ENCODE measurements at places on chromosomes 7 and 10.

GRCh38 chr7:39659356-39660013 is 36.1 kb downstream of the RALA start:
- no peak for DNase-seq

DNA sequence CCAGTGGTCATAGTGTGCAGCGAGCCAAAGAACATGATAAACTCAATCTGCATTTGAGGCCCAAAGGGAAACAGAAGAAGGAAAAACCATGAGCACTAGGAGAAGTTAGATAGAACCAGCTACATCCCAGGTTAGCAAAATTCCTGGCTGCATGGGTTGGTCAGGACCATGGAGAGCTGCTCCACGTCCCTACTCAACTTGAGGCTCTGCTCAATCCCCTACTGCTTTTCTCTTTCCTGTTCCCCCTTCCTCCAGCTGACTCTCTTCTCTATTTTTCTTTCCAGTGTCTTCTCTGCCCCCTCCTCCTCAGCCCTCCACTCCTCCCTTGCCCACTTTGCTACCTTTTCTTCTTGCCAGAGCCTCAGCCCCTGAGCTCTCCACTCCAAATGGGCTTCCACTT is 21.9 kb upstream of the VSIR start:
- DNase-seq, result no peak

DNA sequence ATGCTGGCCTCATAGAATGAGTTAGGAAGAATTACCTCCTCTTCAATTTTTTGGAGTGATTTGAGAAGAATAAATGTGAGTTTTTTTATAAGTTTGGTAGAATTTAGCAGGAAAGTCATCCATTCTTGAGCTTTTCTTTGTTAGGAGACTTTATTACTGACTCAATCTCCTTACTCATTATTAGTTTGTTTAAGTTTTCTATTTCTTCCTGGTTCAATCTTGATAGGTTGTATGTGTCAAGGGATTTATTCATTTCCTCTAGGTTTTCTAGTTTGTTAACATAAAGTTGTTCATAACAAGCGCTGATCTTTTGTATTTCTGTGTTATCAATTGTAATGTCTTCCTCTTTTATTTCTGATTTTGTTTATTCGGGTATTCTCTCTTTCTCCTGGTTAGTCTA is 47.4 kb downstream of the BICC1 start:
- no peak for DNase-seq

DNA sequence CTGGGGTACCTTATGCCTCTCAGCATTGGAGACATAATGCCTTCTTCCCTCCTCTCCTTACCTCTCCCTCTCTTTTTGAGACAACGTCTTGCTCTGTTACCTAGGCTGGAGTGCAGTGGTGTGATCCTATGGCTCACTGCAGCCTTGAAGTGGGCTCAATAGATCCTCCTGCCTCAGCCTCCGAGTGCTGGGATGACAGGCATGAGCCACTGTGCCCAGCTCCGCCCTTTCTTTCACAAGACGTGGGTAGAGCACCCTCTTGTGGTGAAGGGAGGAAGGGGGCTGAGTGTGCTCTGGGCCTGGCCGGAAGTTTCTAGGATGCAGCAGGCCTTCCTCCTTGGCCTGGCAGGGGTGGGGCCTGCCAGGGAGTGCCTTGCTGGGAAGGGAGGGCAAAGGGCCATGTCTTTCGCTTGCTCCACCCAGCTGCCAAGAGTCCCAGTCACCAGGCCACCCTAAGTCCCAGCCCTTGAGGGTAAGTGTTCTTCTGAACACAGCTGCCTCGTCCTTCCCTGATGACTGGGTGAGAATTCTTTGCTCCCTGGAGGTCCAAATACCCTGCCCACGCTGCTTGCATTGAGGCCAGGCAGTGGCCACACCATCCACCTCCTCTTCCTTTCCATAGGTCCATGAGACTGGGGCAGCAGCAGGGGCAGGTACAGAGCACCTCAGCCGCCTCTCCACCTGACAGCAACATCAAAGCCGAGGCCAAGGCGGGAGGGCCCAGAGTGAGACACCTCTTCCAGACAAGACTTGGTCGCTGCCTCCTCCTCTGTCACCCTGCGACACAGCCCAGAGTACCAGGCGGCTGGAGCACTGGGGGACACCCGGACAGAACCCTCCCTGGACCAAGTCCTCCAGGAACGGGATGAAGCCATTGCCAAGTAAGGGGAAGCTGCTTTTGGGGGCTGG is 3.7 kb downstream of the ABHD11 start:
- peak; percentile 73 for DNase-seq

DNA sequence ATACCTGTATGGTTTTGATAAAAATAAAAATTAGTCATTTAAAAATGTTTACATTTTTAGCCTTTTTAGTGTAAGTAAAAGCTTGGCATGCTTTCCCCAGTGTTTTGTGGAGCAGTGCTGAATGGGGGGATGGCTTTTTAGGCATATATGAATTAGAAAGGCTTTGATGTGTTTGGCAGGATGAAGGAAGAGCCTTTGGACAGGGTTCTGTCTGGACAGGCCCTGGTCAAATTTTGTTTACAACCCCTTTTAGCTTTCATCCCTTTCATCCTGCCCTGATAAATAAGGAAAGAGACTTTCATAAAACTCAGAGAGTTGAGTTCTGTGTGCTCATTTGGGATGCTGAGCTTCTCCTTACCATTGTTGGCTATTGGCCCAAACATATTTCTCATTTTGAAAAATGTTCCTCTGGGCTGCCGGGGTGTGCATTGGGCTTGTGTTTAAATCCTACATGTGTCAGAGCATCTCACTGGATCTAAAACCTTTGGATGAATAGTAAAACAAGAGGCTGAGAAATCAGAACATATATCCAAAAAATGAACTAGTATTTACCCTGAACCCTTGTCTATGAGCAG is 68.1 kb upstream of the PHYHIPL start:
- no peak for DNase-seq

DNA sequence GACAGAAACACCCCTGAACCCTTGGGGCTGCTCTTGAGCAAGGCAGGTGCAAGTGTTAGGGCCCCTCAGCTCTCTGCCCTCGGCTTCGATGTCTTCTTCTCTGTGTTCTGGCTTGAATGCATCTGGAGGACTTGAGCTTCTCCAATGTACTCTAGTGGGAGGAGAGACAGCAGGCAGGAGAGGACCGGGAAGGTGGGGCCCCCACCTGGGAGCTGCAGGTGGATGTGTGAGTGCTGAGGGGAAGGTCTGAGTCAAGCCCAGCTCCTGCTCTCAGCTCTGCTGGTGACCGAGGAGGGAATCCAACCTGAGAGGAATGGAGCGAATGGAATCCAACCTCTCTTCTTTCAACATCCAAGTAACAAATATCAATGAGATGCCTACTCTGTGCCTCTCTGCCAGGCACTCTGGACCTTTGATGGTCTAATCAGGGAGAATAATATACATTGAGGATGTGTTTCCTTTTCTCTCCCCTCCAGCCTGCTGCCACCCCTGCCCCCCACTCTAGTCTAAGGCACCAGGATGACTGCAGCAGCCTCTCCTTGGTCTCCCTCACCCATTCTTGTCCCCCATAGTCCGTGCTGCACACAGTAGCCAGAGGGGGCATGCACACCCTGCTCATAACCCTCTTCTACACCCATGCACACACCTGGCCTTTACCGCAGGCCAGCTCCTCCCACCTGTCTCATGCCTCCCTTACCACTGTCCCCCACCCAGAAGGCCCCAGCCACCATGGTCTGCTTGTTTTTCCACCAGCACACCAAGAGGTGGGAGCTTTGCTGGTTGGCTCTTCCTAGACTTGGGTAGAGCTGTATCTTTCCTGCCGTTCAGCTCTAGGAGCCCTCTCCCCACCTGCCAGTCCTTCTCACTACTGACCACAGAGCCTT is 13.6 kb downstream of the TBATA start:
- DNase-seq, result no peak

GRCh38 chr10:72392571-72392970 is 37.9 kb upstream of the DNAJB12 start:
- DNase-seq, result no peak

DNA sequence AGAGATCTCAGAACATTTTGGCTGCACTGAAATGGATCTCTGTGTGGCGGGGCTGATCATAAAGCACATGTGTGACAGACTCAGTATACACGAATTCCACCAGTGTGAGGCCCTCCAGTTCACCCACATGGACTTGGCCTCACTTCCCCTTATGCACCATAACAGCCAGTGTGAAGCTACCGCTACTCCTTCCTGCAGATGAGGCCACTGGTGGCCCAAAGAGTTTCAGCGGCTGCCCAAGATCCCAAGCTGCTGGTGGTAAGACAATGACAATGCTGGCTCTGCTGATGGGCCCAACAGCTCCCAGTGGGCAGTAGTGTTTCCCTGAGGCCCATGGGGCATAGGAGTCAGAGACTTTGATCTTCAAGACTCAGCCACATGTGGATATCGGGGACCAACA is 21.0 kb upstream of the C10orf71 start:
- DNase-seq, result no peak

GRCh38 chr7:129845972-129846327 is 106.8 kb downstream of the UBE2H start:
- DNase-seq, result no peak

DNA sequence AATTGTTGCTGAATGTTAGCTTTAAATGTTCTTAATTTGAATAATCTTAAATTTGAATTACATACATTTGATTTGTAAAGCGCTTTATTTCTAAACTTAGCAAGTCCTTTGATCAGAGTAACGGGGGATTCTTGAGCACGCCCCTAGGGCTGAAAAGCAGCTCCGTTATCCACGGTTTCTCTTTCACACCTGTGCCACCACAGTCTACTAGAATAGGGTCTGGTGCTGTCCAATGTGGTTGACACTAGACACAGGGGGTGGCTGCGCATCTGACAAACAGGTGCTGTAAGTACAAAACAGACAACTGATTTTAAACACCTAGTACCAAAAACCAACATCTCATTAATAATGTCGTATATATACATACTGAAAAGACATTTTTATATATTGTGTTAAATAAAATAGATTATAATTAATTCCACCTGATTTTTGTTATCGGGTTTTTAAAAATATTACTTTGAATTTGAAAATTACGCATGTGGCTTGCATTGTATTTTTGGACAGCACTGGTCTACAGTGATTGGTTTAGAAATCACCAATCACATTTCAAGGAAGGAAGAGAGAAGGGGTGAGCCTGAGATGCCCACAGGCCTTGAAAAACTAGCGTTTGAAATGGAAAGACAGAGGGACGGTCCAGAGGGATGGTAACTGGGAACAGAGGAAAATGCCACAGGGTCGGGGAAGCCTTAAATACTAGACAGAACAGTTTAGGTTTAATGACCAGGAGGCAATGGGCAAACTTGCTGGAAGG is 7.3 kb downstream of the SEPHS1 start:
- no peak for DNase-seq

- no peak for DNase-seq
These were observed 159.6 kb downstream of the SKAP2 start for GRCh38 chr7:26704786-26705185.

DNA sequence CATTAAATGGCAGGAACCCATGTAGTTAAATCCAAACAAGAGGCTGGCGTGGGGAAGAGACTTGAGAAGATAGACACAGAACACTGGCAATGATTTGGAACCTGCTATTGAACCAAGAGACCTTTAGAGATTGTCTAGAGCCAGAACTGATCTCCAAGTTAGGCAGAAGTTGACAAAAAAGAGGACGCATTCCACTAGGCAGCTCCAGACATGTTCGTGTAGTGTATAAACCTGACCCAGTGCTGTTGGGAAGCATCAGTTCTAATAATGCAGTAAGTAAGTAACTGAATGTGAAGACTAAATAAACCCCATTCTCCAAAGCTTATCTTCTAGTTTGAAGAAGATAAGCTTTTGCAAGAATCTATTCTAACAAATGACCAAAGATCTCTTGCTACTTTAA is 50.8 kb downstream of the AP3M1 start:
- no peak for DNase-seq

DNA sequence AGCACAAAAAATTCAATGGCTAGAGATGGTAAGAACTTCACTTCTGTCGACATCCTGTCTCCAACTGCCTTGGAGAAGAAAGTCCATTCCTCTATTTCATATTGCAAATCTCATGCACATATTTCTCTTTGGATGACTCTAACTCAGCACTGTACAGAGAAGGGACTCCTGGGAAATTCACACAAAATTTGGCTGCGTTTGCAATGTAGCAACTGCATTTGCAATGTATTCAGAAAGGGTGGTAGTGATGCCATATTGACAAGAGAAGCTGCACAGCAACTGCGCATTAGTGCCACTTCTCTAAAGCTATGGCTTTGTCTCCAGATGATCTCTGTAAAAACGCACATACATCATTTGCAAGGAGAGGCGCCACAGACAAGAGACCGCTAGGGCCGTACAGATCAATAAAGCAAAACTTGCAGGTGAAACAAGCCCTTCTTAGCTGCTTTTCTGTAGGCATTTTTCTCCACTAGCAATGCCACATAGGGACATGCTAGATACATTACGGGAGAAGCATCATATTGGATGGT is 389.5 kb downstream of the TCERG1L start:
- no peak for DNase-seq

DNA sequence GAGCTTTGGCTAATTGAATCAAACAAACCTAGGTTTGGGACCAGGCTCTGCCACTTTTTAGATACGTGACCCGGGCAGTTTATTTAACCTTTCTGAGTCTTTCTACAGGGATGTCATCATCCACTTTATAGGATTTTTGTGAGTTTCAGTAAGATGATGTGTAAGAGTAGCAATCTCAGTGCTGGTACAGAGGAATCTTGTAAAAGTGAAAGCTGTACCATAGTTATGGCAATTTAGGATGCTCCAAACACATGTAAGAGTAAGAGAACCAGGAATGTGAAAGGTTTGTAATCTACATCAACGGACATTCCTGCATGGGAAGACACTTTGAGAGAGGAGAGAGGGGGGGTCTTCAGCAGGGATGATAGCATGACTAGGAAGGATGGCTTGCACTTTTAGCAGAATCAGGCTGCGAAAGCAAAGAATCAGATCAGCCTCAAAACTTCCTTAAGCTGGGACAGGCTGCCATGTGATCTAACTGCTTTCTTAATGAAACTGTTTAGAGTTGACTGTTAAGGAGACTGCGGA is 968 bp downstream of the NOLC1 start:
- DNase-seq, result no peak

GRCh38 chr10:58704226-58704625 is 191.6 kb downstream of the BICC1 start:
- no peak for DNase-seq

DNA sequence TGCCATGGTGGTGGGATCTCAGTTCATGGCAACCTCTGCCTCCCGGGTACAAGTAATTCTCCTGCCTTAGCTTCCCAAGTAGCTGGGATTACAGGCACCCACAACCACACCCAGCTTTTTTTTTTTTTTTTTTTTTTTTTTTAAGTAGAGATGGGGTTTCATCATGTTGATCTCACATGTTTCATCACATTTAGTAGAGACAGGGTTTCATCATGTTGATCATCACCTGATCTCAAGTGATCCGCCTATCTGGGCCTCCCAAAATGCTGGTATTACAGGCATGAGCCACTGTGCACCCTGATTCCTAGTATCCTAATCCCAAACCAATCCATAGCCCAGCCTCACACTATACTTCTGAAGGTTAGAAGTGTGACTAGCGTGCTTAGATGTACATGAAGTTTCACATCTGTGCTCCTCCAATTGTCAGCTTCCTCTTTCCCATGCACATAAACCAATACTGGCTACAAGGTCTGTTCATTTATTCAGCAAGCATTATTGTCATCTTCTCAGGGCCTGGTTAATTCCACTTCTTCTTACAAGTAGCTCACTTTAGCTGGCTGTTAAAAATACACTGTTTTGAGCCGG is 6.8 kb upstream of the NAT16 start:
- no peak for DNase-seq

All from stimulated activated CD4-positive, alpha-beta T cell treated with anti-CD3 and anti-CD28 coated beads, Interleukin-4, amount 100 ng/mL, for 4 hours (primary cell).